NCI-H345 (cell line): ENCODE measurements at places on chromosomes 1 and 21.

DNA sequence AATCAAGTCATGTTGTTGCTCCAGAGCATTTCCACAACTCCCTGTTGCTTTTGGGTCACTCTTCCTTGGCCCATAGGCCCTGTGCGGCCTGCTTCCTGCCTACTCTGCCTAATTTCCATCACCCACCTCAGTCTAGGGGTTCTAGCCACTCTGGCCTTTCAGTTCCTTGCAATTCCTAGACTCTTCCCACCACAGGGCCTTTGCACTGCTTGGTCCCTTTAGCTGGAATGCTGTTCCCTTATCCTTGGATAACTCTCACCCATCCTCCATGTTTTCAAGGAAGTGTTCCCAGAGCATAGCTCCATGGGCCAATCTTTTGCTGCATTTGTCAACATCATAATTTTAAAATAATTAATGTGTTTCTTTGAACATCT is 18.7 kb downstream of the EPHB2 start:
- no peak for DNase-seq

DNA sequence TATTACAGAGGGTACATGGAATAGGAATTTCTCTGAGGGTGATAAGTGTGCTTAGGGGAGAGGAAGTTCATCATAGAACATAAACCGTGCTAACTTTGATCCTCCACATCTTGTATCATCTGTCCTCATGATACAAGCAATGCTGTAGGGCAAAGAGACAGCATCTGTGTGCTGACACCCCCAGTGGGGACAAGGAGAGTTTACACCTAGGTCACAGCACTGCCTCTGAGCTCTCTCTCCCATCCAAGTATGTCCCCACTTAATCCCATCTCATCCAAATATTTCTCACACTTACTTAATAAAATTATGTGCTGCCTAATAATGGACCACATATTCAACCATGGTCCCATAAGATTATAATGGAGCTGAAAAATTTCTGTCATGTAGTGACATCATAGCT is 4.3 kb upstream of the TEDDM1 start:
- no peak for DNase-seq

GRCh38 chr1:153515504-153516394 is 20.0 kb downstream of the S100A6 start:
- DNase-seq: peak; percentile 69

GRCh38 chr1:87829360-87829759 is 500.7 kb downstream of the LMO4 start:
- no peak for DNase-seq

- peak; percentile 26 for DNase-seq
These were observed 128.4 kb upstream of the CAMK1G start for GRCh38 chr1:209455145-209455544.

DNA sequence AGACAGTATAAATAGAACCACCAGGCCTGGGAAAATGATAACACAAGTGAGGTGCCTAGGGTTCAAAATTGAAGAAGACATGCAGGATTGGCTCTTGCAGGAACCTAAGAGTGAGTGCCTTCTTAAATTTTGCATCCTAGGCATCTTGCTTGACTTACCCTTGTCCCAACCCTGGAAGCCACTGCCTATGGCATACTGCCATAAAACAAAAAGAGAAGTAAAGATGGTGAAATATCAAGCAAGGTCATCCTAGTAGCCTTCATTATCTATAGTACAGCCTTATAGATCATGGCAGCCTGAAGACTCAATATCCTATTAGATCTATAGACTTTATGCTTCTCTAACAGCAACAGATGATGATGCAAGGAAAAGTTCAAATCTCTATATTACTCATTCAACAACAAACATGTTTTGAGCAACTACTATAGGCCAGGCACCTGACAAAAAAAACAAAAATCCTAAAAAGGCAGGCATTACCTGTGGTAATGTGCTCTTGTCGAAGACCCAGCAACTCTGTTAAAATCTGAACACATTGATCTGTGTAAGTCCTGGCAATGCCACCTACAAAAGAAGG is 6.3 kb downstream of the AP4B1 start:
- no peak for DNase-seq

GRCh38 chr1:31605908-31606427 is 11.5 kb upstream of the HCRTR1 start:
- no peak for DNase-seq

- no peak for DNase-seq
These were observed 8.4 kb upstream of the C1orf185 start for GRCh38 chr1:51093581-51093980.

DNA sequence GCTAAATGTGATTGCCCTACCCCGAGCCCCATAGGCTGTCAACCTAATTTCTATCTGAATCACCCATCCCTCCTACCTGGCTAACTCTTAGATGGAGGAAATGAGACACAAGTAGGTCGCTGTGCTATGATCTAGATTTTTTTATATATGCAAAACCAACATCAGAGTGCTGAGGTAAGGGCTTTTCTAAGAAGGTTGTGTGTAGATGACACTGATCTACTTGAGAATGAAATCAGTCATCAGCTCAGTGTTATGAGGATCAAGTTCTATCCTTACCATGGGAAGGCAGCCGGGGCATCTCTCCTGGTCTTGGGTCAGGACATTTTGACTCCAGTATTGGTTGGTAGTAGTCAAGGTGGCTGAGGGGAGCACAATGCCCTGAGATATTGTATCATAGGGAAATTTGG is 23.6 kb downstream of the SLAMF1 start:
- no peak for DNase-seq

DNA sequence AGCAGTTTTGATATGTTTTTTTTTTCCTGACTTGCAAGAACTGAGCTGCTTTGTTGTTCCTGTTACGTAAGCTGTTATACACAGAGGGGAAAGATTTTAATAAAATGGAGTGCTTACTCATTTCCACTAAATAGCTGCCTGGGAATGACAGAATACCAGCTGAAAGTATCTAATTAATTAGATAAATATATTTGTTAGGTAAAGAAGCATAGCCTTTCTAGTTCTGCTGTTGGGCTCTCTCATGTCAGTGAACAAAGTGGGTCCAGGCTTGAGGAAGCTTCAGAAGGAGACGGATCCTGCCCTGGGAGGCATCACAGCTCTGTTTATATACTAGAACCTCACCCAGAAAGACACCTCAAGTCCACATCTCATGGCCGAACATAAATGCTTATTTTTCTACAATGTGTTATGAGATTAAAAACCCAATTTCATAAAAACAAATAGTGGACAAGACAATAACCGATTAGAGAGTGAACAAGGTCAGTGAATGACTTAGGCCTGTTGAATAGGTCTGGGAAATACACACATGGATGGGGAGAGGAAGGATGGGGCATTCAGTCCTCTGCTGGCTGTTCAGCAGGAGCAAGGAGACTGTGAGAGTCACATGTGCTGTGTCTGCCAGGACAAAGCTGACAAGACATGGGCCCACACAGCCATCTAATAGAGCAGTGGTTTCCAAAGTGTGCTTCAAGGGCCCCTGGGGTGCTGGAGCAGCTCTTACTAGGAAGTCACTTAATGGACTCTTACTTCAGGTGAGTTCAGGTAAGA is 20.6 kb downstream of the TRAF5 start:
- DNase-seq: peak; percentile 73
